Cerebellar nuclear complex (tissue), 1 donor: ENCODE measurements at places on chromosomes 7 and 10.
A peak's percentile ranks its signal among the peaks of the same experiment; 100 is the strongest.

DNA sequence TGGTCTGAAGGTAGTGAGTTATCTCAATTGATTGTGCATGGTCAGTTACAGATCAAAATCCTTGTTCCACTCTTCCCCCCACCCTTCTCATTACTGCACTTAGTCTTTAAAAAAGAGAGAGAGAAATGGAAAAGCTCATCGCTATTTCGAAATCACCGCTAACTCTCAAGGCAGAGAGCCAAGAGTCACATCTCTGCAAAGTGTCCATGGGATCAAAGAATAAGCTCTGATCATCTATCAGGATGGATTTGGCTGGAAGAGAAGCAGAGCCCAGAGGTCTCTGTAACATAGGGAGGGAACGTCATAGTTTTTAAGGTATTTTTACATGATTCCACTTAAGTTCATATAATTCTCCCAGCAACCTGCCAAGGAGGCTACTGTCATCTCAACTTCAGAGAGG, 30.0 kb upstream of the MYH16 start:
- DNase-seq = no peak

- DNase-seq = no peak
Measured at GRCh38 chr10:7274293-7274692, 136.5 kb downstream of the SFMBT2 start.

DNA sequence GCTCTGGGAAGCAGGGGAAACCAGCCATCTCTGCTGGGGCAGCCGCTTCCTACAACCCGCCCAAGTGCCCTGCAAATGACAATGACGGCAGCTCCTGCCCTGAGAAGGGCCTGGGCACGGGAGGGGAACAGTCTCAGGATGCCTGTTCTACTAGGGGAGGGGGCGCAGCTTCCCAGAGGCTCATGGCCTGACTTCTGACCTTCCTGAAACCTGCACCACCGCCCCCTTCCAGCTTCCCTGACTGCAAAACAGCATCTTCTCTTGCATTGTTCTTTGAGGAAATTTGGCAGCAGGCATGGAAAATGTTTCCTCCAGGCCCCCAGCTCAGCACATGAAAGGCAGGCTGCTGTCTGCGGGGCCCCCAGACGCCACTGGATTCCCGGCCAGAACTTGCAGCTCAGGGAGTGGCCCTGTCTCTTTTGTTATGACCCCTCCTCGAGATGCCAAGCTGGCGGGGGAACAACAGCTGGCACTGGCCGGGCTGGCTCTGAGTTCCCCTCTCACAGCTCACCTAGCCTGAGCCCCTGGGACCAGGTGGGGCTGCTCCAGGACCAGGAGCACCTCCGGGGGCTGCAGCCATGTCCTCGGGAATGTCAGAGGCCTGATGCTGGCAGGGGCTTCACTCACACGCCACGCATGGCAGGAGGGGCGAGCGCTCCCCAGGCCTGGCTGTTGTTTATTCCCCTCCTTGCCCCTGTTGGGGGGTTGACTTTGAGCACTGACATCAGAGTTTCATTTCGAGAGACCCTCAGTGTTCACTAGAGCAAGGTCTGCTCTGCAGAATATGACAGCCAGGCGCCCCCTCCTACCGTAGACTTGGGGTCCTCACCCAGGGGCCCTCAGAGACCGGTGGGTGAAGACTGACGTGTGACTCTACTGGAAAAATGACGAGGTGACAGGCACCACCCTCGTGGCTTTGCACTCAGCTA, 62.7 kb downstream of the CALML3 start:
- DNase-seq = no peak

DNA sequence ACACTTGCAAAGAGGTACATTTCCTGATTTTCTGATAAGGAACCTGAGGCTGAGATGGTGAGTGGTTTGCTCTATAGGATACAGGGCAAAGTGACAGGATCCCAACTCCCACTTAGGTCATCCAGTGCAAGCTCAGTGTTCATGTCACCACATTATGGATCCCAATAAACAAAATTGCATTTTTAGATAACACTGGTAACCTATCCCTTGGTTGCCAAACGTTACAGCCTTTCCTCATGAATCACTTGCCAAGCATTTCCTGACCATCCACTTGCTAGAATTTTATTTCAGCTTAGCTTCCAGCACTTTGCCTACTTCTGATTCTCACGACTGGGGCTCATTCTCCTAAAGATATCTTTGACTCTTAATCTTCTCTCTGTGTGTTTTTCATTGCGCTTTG, 131.4 kb upstream of the ODAD2 start:
- no peak for DNase-seq

- DNase-seq = no peak
Measured at GRCh38 chr10:132183046-132183445, 3.7 kb upstream of the DPYSL4 start.

DNA sequence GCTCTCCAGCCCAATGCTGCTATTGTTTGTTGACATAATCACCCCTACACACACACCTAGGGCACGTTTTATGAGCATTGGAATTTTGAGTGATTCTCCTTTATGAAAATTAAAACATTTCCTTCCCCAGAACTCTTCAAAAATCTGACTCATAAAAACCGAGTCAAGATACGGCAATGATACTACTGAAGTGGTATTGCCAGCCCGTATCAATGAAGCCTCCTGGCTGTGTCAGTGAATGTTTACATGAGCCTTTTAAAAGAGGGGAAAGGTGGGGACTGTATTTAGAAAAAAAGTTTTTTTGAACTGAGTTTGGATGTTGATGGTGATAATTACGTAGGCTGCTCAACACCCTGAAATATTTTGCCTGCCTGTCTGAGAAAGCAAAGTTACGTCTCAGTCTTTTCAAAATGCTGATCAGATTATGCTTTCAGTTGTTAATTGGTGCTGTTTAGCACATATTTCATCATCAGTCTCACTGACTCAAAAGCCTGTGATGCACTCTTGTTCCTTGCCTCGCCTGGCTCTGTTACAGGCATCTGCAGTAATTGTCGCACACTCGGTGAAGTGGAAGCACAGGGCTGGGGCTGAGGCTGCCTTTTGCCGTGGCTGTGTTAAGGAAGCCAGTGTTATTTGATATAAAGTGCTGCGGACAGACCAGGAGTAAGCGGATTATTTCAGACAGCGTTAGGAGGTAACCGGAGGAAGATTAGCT, 157.4 kb upstream of the TCF7L2 start:
- DNase-seq = no peak

GRCh38 chr10:69960988-69961880, 91.4 kb upstream of the MACROH2A2 start:
- DNase-seq = no peak

DNA sequence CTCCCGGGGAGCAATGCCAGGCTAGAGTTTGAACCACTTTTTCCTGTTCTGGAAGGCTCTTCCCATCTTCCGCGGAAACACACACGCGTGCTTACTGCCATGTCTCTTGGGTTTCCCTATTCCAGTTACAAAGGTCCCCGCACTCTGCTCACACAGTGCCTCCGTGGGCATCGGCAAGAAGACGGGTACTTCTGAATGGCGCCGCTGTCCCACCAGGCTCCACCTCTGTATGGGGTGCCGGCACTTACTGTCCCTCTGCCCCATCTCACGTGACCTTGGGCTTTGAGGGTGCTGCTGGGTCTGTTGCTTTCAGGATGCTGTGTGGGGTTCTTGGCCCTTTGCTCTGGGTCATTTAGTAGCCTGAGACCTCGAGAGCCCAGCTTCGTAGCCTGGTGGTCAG, 170.7 kb upstream of the SH2B2 start:
- DNase-seq = no peak

- DNase-seq = peak; percentile 25
Measured at GRCh38 chr10:95363303-95363912, 72.6 kb upstream of the PDLIM1 start.

- DNase-seq = no peak
Measured at GRCh38 chr10:127874671-127875448, 17.9 kb downstream of the CLRN3 start.

DNA sequence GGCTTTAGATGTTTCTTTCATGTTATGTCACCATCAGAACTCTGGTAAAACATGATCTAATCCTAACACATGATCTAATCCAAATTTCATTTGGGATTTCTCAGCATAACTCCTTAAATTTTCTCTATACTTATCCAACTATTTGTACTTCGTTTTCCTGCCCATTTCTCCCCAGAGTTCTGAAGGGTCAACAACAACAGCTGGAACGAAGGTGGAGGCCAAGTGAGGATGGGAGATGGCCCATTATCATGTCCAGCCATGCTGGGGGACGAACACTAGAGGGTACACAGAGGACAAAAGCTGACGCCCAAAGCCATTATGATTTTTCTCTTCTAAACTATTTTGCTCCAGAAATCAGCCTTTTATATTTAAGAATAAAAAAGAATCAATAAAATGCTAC, 185.4 kb downstream of the DOCK4 start:
- DNase-seq = no peak

- DNase-seq = no peak
Measured at GRCh38 chr7:35386082-35386815, 132.3 kb upstream of the TBX20 start.

- no peak for DNase-seq
Measured at GRCh38 chr10:62732841-62733653, 71.5 kb upstream of the ADO start.

DNA sequence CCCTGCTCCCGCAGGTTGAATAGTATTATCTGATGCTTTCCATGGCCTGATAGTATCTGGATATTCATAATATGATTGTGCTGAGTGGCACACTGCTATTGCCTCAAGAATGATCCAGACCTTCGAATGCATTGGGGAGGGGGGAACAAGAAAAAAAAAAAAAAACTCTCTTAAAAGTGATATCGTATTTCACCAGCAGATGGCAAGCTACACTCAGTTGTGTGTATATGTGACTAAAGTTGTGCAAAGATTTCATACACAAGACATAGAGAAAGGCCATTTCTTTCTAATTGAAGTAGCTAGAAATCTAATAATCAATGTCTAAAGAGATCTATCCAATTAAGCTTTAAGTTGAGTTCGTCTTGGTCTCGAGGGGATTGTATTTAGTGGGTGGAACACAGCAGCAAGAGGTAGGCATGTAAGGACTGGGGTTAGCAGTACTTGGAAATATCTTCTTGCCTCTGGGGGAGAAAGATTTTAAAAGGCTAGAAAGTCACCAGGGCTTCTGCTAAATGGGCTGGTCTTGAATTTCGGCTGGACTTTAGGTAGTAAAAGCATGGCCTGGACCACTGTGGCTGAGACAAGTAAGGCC, 15.3 kb downstream of the SFRP4 start:
- DNase-seq = no peak

- no peak for DNase-seq
Measured at GRCh38 chr10:127415901-127416581, 133.1 kb upstream of the NPS start.

GRCh38 chr7:27141137-27141922, 2.2 kb downstream of the HOXA5 start:
- DNase-seq = no peak

DNA sequence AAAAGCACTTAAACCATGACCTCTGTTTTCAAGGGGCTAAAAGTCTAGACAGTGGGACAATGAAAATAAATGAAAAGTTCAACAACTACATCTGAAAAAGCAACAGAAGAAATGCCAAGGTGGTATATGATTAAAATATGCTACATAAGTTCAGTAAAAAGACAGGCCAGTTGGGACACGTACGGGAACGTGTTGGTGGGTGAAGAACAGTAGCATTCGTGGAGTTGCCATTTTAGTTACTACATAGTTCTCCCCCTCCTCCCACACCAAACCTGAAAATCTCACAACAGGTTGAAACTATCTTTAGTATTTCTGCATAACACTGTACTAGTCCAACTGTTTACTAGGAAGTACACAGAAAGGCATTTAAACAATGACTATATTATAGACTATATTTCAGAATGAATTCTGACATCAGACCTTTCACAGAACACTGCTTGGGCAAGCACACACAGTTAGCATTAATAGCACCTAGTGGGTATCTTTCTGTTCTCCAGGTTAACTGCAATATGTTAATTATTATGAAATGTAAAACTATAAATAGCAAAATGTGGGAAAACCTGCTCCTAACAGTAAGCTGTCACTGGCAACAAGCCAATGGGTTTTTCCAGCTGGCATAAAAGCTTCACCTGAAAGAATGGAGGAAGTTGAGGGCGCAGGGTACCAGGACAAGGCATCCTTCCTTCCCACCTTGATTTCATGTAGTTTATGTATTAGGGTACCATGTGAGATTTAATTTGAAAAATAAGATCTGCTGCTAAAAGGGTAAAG, 135.0 kb downstream of the STRA8 start:
- DNase-seq = no peak

DNA sequence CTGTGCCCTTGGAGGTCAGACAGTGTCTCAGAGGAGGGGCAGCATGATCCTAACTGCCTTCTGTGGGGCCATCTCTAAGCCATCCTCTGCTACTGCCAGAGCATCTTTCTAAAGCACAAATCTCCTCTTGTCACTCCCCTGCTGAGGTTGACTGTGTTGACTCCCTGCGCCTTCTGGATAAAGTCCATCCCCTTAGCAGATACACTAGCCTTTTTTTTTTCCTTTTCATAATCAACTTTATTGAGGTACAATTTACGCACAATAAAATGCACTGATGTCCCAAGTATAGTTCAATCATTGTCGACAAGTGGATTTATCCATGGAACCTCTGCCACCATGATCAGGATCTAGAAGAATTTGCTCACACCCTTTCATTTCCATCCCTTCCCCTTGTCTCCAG, 150.1 kb downstream of the SPAG6 start:
- DNase-seq = no peak

- DNase-seq = no peak
Measured at GRCh38 chr10:58773341-58773740, 260.7 kb downstream of the BICC1 start.

GRCh38 chr10:95813054-95813685, 57.2 kb downstream of the ENTPD1 start:
- no peak for DNase-seq

GRCh38 chr10:132897516-132898381, 44.6 kb downstream of the CFAP46 start:
- no peak for DNase-seq

- DNase-seq = no peak
Measured at GRCh38 chr7:80823057-80823456, 95.8 kb downstream of the SEMA3C start.

GRCh38 chr7:155289107-155289506, 8.6 kb upstream of the INSIG1 start:
- DNase-seq = no peak

- DNase-seq = no peak
Measured at GRCh38 chr10:11697718-11698527, 44.3 kb upstream of the ECHDC3 start.

DNA sequence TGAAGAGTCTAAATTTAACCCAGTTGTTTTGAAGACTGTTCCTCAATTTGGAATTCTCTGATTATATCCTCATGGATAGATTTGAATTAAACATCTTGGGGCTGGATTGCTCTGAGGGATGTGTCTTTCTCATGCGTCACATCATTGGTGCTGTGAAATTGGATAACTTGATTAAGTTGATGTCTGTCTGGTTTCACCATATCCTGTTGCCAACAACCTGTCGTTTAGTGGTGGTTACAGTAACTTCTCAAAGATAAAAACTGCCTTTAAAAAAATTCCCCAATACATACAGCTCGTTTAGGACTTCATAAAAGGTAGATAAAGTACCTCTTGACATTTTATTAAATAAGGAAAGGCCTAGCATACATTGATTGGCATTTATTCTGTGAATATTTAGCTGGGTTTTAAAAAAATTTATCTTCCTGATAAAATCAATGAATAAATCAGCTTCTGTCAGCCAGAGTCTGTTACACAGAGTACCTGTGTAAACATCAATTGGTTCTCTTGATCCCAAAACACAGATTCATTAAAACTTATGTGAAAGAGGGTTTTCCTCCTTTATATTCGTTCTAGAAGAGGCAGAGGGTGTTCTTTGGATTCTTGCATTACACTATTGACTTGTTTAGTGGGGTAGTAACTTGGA, 10.5 kb downstream of the CRCP start:
- DNase-seq = no peak

- no peak for DNase-seq
Measured at GRCh38 chr7:81803267-81803666, 33.4 kb upstream of the HGF start.

- no peak for DNase-seq
Measured at GRCh38 chr7:103292122-103292521, 5.1 kb upstream of the PMPCB start.
